ENCODE measurements at places on chromosomes 1 and 21.

- no peak for DNase-seq
These were observed 10.8 kb upstream of the PLEKHG5 start for GRCh38 chr1:6502000-6502891.

DNA sequence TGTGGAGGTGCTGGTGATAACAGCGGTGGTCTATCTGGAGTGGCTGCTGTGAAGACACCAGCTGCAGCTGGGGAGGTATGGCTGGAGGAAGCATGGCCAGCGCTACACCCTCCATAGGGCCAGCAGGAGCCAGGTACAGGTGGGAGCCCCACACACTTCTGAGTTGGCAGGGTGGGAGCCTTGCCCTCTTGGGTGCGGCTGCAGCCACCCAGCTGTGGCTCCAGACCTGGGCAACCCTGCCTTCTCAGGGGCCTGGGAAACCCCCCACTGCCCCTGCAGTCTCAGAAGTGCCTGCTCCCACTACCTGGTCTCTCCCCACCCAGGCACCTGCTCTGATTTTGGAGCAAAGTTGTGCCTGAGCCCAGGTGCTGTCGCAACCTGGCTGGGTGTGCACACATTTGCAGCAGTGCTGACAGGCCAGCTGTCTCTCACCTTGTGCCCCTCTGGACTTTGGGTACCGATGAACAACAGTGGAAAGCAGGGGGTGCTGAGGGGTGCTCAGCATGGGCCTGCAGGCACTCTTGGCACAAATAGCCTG is 76.2 kb downstream of the DPYD start:
- no peak for DNase-seq

DNA sequence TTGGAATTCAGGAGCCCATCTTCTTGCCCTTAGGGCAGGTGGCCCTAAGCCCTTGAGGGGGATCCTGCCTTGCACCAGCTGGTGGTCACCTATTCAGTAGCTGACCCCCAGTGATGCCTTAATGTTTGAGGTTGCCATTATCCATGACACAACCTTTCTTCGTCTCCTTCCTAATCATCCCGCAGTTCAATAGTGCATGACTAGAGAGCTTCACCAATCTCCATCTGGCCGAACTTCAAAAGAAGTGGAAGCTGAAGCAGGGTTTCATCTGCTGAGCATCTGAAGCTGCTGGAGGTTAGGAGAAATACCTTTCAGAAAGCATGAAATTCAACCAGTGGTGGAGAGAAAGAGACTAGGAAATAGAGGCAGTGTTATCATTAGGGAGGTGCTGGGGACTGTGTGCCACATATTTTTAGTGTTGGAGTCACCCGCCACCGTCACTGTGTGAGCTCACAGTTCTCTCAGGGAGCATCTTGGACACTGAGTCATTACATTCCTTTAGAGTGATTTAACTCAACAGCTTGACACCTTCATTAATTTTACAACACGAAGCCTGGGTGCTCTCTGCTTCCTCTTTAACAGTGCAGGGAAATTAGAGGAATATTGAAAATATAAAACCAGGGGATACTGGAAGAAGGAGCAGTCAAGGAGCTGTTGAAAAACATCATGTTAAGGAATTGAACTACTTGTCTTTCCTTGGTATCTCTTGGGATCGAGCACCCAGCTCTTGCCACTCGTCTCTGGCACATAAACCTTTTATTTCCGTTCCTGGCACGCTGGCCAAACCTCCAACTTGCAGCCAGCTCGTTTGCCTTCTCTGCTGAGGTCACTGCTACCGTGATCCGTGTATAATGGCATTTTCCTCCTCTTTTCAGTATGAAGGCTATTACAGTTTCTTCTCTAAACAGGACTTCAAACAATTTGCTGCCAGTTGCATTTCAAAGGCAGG is 53.6 kb downstream of the PEX14 start:
- no peak for DNase-seq

DNA sequence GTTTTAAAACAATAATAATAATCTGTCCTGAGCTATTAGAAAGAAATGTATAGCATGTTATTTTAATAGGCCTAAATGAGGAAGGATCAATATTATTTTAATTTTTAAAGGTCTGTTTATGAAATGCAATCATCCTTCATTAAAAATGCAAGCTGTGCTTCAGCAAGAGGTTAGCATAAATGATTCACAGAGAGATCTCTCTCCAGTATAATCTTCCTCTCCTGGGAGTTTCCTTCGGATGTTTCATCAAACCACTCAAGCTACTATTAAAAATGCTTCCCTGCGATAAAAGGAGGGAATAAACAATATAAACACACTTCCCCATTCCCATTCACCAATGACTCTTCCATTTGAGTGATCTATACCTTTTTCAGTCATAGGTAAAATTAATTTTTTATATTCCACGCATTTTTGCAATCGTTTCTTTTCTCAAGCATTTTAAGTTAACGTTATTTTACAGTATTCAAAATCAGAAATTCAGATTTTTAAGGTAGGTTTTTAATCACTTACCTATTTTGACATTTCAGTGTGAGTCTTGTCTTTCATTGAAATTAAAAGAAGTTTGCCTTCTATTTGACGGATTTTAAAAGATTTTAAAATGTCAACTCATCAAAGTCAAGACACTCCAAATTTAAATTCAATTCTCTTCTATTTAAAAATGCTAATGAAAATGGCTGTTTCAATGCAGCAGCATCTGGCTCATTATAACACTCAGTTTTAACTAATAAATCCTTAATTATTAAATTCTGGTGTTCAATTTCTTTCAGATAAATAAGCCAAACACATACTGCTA is 64.3 kb downstream of the RERE start:
- no peak for DNase-seq

DNA sequence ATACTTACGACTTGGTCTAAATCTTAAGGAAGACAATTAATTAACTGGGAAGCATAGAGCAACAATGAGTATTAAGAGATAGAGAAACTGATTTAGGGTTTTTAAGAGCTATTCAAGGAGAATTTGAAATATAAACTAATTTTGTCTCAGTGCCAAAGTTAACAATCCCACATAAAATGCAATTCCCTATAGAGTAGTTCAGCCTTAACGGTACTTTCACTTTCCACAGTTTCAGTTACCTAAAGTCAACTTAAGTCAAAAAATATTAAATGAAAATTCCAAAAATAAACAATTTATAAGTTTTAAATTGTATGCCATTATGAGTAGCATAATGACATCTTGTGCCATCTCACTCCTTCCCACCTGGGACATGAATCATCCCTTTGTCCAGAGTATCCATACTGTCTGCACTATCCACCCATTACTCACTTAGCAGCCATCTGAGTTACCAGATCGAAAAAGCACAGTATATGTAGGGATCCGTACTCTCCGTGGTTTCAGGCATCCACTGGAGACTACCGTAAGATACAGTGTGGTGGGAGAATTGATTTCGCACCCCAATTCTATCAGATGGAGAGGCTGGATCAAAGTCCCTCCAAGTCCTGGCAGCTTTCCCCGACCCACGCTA is 4.8 kb upstream of the SARS1 start:
- DNase-seq: no peak

- DNase-seq: no peak
These were observed 25.7 kb upstream of the KCNN3 start for GRCh38 chr1:154895798-154896197.

- no peak for DNase-seq
These were observed 45.7 kb upstream of the FOXD3 start for GRCh38 chr1:63276624-63277023.

GRCh38 chr1:205317311-205317917 is 4.1 kb downstream of the NUAK2 start:
- peak; percentile 62 for DNase-seq

DNA sequence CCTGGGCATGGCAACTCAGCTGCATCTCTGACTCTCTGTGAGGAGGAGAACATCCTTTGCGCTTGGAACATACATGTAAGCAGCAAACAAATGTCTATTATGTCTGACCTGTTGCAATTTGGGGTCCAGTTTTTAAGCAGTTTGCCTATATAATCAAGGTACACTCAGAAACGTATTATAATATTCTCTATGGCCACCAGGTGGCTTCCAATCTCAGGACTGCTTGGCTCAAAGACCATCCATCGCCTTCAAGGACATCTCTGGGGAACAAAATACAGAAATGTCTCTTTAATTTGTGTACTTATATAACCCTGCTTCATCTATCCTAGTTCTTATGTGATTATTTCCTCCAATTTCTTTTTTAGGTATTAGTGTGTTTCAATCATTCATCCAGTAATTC is 227.2 kb downstream of the OLFM3 start:
- DNase-seq: no peak

- no peak for DNase-seq
These were observed 447.1 kb downstream of the PTPRU start for GRCh38 chr1:29683472-29683871.

DNA sequence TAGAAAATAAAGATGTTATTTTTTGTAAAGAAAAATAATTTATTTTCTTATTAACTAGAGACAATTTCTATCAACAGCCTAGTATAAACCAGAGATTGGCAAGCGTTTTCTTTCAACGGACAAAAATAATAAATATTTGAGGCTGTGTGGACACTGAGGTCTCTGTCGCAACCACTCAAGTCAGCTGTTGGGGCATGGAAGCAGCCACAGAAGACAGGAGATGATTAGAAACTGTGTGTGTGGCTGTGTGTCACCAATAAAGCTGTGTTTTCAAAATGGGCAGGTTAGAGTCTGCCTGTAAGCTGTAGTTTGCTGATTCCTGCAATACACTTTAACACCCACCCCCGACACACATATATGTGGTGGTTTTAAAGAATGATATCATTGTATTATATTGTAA is 200.6 kb upstream of the HMCN1 start:
- no peak for DNase-seq

- DNase-seq: no peak
These were observed 8.7 kb downstream of the SMG7 start for GRCh38 chr1:183480971-183481441.

DNA sequence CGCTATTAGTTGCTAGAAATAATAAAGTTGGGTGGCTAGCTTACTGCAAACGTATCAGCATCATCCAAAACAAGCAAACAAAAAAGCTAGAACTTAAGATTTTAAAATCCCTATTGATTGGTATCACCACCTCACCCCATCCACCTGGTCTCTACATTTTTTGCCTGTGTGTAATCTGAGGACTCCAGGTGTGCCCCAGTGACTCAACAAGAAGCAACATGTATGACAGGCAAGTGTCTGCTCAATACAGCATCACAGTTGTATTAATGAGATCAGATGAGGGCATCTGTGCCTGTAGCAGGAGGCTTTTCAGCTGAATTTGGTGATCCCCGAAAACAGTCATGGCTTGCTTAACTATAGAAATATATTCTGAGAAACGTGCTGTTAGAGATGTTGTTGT is 14.6 kb upstream of the PAPPA2 start:
- DNase-seq: no peak

DNA sequence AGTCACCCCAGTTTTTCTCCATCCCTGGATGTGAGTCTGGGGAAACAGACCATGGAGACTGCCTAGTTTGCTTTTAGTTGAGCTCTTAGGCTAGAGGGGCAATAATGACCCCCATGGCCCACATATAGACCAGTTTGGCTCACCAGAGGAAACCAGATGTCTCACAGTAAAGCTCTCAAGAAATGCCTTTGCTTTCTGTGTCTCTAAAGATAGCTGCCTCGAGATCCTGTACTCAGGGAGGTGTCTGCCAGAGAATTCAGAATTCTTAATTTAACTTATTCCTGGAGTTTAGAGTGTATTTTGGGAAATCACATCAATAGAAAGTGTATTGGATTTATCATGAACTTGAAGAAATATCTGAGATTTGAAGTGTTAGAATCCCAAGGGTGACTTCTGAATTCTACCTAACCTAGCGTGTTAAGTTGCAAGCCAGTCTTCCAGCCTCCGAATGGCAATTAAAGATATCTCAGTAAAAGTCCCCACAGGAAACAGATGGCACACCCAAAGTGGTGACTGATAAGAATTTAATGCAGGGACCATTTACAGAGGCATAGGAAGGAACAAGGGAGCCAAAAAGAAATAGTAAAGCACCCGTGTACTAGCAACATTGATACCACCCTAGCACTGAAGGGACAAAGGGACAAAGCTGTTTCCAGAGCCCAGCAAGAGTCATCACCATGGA is 37.1 kb downstream of the STYXL2 start:
- no peak for DNase-seq

GRCh38 chr1:95309031-95309471 is 75.0 kb downstream of the RWDD3 start:
- DNase-seq: peak; percentile 39

DNA sequence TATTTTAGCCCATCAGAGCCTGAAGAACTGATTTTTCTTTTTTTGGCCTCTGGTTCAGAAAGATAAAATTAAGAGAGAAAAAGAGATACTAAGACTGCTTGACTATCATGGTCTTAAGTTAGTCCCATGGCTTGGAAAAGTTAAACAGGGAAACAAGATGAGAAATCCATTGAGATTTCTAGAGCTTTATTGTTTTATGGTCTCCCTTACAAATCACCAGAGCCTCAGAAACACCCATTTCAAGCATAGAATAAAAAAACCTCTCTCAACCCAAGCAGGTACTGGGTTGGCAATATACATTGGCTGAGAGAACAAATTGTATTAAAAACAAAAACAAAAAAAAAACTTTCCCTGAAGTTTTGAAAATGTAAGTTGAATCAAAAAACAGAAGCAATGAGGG is 3.9 kb downstream of the SELE start:
- DNase-seq: no peak

- DNase-seq: no peak
These were observed 1.5 kb upstream of the BATF3 start for GRCh38 chr1:212700892-212701819.

Measured in NCI-H1417 treated with DMSO at 0.1 percent for 48 hours (cell line).